ENCODE measurements at places on chromosomes 12 and 14.

GRCh38 chr14:101444116-101444515 is 117.2 kb upstream of the DIO3 start:
- DNase-seq: no peak

DNA sequence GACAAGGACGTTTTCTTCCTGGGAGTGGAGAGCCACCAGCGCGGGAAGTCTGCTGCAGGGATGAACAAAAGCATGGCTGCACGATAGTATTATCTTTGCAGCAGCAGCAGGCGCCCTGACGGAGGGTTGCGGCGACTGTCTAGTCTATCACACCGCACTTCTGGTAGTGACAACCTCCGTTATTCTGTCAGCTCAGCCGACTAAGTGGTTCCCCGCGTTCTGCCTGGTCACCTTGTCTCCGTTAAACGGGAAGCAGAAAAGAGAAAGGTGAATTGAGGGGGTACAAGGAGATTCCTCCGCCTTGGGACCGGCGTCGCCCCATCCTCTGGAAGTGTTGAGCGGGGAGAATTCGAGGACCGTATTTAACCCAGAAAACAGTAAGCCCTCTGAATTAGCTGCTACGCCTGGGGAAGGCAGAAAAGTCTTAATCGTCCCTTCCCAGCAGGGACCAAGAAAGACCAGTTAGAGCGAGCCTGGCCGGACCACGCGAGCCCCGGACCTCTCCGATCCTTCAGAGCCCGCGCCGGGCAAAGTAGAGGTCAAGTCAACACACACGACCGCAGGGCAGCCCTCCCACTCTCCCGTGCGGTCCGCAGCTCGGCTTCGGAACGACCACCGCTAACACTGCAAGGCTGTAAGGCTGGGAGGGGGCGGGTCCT is 536 bp upstream of the DAAM1 start:
- no peak for DNase-seq

DNA sequence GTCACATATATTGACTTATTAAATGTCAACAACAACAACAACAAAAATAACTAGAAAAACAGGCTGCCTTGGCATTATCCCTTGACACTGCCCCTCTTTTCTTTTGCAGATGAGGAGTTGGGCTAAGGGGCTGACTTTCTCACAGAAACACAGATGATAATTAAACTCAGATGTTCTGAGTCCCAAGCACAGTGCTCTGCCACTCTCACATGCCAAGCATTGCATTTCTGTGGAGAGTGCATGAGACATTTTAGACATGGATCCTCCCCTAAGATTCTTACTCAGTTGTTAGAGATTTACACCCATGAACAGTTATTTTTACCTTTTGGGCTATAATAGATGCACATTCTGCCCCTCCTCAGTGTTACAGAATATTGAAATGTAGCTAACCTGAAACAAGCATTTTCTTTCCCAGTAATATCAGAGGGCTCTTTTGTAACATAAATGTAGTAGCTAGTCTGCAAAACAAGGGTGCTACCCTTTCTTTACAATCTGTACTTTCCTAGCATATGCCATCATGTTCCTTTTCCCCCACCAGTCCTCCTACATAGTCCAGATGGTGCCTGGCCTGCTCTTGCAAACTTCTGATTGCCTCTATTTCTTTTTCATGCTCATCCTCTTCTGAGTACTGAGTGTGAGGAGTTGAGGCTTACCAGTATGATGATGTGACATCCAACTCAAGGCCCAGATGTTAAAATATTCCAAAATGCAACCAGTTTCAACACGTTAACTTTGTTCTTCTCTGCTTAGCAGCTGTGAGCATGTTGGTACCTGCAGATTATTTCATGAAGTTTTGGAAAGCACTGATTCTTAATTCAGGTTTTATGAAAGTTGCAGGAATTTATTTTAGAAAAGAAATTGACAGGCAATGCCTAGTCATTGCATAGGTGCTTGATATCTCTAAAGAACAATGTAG is 125.0 kb upstream of the ATP2B1 start:
- no peak for DNase-seq

DNA sequence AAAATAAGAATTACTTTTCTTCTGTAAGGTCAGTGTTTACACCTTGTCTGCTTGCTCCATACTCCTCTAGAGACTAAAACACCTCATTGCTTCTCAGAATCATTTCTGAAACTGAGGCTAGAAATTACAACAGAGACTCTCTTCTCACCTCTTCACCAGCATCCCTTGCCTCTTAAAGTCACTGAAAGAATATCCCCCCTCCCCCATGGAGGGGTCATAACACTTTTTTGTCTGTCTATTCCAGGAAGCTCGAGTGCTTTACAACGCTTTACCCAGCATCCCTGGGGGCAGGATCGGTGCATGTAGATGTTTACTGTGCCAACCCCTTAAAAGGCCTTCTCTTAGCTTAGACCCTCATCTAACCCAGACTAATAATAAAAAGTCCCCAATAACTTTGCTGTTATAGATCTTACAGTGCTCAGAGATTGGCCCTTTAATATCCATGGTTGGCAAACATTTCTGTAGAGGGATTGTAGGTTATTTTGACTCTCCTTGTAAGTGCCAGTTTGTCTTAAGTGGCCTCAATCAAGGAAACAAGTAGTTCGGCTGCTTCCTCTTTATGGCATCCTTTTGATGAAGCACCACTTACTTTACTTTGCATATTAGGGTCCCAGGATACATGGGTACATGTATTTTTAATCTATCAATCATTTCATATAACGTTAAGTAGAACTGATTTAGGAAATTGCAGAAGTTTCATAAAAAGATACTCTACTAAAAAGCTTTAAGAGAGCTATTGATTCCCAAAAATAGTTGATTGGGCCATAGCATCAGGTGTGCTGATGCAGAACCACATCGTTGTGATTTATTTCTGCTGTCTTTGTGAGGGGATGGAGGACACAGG is 29.3 kb downstream of the PRKCH start:
- DNase-seq: no peak

GRCh38 chr12:104387190-104387589 is 69.6 kb upstream of the CHST11 start:
- no peak for DNase-seq

DNA sequence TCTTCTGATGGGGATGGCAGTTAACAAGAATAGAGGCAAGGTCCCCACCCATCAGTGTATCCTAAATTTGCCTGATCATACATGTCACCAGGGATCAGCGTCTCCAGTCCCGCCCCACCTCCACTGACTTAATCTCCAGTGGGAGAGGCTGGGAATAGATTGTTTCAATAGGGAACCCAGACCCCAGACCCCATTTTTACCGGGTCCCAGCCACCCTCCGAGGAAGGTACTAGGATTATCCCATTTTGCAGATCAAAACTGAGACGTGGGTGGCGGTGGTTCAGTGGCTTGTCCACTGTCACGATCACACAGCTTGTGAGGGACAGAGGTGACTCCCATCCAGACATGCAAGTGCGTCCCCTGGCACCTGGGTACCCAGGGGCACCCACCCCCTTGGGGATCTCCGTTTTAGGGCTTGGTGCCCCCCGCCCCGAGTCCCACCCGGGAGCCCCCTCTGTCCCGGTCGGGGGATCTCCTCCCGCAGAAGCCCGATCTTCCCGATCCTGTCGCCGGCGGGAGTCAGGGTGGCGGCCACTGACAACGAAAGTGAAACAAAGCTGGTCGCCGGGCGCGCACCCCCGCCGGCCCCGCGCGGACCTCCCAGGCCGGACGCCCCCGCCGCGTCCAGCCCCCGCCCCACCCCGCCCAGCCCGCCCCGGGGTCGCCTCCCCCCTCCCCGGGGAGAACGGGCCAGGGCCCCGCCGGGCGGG is 523 bp downstream of the WSB2 start:
- no peak for DNase-seq

DNA sequence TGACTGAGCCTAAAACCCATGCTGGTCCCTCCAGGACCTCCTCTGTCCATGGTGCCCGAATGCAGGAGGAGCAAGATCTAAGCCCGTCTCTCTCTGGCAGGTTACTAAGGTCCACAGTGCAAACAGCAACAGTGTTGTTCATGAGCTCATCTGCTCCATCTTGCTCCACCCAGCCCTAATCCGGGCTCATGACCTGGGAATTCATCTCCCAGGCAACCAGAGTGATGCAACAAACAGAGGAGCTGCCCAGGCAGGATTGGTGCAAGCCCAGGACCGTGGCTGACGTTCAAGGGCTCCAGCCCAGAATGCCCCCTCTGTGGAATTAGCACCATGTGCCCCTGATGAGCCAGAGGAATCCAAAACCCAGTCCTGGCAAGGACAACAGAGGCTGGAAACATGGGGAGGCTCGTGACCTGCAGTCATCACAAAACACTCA is 29.9 kb downstream of the HSPB8 start:
- peak; percentile 62 for DNase-seq

GRCh38 chr12:84070292-84070691 is 842.3 kb downstream of the SLC6A15 start:
- DNase-seq: no peak

DNA sequence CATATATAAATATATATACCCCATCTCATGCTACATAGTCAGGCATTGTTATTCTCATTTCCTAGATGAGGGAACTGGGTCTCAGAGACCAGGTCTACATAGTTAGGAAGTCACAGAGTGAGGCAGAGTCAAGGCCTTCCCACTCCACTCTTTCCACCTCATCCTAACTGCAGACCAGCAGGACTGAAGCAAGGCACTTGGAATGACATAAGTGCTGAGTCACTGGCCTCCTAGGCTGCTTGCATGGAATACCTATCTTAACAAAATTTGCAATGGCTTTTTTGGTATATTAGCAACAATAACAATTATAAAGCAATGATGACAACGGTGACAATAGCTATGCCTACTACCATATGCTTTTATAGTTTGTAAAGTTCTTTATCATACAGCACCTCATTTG is 5.4 kb upstream of the ANO4 start:
- no peak for DNase-seq

GRCh38 chr12:1443421-1444141 is 150.8 kb downstream of the FBXL14 start:
- DNase-seq: no peak

GRCh38 chr12:70196811-70197281 is 46.4 kb upstream of the CNOT2 start:
- no peak for DNase-seq

- no peak for DNase-seq
Observed at GRCh38 chr14:45252366-45253069, 484 bp downstream of the MIS18BP1 start.

DNA sequence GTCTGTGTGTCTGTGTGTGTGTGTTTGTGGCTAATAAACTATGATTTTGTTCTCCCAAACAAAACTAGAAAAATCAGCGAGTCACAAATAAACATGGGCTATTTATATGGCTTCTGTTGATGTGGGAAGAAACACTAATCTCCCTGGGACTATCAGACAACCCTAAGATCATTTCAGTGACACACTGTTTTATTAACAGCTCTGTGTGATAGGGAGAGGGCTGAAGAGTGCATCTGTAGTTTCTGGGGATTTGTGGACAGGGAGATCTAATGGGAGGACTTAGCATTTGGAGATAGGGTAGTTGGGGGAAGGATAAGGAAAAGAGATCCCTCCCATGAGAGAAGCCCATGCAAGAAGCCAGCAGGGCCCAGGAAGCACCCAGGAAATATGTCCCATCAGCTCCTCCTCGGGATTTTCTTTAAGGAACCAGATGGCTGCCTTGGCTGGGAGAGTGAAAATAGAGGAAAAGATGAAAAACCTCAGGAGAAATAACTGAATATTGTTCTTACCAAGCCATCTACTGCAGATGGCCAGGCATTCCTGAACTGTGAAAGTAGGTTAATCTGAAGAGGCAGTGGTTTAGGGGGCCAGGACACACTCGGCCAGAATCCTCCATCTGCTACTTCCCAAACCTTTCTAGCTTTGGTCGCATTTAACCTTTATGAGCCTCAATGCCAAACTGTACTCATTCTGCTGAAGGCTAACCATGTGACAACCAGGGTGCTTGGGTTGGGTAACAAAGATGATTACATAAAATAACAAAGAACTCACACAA is 253.4 kb downstream of the BTG1 start:
- DNase-seq: no peak

- no peak for DNase-seq
Observed at GRCh38 chr14:50607761-50608160, 47.8 kb downstream of the ATL1 start.

DNA sequence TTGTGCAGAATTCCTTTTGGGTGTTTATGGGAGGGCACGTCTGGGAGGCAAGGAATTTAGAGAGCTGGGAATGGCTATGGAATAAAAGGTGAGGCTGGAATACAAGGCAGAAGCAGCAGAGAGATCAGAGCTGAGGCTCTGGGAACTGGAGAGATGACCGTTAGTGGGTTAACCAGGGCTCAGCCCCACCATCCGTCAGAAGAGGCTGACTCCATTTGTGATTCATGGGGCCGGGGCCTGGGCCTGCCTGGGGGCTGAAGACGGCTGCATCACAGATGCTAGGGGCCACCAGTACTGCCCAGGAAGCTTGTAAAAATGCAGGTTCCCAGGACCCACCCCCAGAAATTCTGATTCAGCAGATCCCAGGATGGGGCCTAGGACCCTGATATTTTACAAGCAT is 398.1 kb downstream of the MED13L start:
- DNase-seq: no peak

DNA sequence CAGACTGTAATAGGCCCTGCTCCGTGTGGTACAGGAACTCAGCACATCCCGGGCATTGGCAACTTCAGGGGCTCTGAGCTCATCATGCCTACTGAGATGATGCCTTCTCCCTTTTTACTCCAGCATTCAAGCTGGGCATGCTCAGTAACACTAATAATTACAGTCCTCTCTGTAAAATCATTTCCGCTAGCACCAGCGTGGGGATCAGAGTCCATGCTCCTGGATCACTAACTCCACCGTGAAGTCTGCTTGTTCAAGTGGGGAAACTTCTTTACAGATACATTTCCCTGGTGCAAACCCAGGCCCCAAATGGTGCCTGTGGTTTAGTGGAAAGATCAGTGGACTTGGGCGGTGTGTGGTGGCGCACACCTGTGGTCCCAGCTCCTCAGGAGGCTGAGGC is 16.7 kb downstream of the CLSTN3 start:
- DNase-seq: no peak

DNA sequence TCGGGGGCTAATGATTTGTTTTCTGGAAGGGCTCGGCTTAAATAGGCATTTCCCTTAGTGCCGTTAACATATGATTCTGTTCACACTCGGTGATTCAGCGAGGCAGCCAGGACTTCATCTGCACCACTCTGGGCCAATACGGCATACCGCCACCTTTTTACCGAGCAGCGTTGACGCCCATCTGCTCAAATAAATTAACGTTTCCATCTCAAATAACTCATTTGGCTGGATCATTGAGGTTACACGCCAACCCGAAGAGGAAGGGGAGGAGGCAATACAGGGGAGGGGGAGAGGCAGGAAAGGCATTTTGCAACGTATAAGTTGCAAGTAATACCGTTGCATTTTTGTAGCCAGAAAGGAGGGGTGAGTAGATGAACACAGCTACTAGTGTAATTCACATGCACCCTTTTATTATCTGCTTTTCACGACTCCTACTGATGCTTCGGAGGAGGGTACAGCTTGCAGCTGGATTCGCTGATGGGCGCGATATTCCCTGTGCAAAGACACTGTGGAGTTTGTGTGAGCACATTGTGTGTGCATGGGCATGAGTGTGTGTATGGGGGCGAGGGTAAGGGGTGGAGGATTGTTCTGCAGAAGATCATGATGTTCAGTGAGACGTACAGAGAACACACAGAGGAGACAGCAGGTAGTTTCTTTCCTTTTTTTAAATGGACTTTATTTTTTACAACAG is 45.9 kb downstream of the MAP1LC3B2 start:
- no peak for DNase-seq
